Activated CD4-positive, alpha-beta T cell treated with anti-CD3 and anti-CD28 coated beads for 36 hours (primary cell): ENCODE measurements at places on chromosomes 12 and 14. TPM values are rescaled to one million over a fixed set of nuclear protein-coding genes. Genes with fewer than 3 reads are reported as not detected.

DNA sequence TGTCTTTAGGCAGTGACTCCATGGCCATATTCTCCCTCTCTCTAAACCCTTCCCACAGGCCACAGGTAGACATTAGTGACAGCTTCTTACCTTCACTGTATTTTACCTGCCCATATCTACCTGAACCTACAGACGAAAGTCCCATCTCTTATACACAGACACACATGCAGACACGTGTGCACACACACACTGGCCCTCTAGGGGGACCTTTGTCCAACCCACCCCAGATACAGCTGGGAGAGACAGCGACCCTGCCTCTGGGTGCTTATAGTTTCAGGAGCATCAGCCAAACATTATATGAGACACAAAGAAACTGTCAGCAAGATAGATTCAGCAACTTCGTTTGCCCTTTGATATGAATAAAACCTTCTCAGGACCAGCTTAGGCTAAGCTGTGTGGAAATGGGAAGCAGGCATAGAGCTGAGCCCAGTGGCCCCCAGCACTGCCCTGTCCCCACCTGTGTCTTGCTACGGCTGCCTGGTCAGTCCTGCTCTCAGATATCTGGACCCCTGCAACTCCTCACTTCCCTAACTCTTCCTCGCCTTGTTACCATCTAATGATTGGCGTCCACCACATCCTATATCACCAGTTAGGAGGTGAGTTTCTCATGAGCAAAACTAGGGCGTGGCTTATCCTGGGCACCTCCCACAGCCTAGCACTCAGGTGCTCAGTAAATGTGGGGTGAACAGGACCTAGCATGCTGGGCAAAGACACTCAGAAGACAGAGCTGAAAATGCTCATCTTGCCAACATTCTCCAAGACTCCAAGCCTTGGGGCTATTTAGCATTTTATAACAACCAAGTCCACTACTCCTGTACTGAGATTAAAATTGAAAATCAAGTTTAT lies 12.0 kb upstream of the CD9 start:
- no peak for DNase-seq

GRCh38 chr12:27551172-27551840 lies 27.3 kb downstream of the PPFIBP1 start:
- DNase-seq = no peak

GRCh38 chr14:99753225-99754140 lies 39.7 kb upstream of the EML1 start:
- DNase-seq = no peak

- DNase-seq = peak; percentile 84
Measured at GRCh38 chr12:13211859-13212664, 15.5 kb downstream of the EMP1 start.

- DNase-seq = no peak
Measured at GRCh38 chr12:107521826-107522355, 163.7 kb upstream of the PWP1 start.

The SAMD15 gene
- total RNA-seq = 0.25 TPM
